Colonic mucosa (tissue), 4 donors: ENCODE measurements at places on chromosomes 12 and 14. TPM values are rescaled to one million over a fixed set of nuclear protein-coding genes. Genes with fewer than 3 reads are reported as not detected.

DNA sequence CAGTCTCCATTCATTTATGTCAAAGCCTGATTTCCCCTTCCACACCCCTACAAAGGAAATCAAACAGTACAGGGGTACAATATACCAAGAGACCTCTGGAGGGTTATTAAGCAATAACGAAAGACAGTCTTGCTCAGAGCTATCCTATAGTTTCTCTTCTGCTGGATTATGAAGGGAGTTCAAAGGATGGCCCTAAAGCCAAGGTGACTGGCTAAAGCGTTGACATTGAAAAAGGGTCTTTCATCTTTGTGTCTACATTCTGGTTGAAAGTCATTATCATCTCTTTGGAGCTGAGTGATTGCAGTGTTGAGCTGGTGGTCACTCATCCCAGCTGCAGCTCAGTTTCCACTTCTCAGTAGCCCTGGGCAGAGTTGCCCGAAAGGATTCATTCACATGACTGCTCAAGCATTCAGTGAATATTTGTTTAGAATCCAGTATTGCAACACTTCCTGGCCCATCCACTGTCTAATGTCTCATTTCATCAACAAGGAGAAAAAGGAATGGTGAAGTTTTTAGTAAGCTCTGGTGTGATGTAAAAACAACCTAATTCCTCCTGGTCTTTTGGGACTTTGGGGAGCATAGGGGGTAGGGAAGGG, 19.2 kb upstream of the TBX5 start:
- no peak overlapping the region for H3K4me3 ChIP-seq
- no peak overlapping the region for H3K27ac ChIP-seq
- H3K36me3 ChIP-seq: no peaks in the 10 kb centered on the region
- no peaks in the 10 kb centered on the region for H3K4me1 ChIP-seq
- H3K27me3 ChIP-seq: peaks cover 3% of the 10 kb centered on the region

DNA sequence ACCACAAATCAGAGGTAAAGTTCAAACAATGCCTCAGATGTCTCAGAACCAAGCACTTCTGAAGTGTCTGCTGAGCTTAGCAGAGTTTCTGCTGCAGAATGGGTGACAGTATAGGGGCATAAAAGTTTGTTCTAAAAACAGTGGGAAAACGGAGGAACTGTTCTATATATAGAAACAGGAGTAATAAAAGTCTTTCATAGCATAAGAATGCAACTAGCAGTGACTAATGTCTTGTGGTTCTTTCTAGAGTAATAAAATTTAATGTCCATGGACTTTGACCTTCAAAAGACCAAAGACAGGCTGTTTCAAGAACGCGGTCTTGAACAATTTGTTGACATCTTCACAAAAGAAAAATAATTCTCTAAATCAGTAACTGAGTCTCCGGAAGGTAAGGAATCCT, 107.5 kb upstream of the FAR2 start:
- H3K36me3 ChIP-seq: no peaks in the 10 kb centered on the region
- no peaks in the 10 kb centered on the region for H3K27me3 ChIP-seq
- DNase-seq: no peak

DNA sequence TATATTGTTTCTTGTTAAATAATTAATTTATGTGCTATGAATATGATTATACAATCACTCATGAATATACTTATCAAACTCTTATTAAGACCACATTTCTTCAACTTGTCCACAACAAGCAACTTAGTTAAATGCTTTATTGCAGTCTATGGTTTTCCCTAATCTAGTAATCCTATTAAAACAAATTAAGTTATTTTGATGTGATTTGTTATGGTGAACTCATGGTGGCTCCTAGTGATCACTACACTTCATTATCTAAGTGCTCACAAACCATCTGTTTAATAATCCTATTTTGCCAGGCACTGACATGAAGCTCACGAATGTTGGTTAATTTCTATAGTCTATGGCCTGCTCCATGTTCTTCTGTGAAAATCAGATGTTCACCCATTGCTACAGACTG, 42.9 kb downstream of the INSM2 start:
- no peak overlapping the region for H3K4me3 ChIP-seq
- no peak for DNase-seq
- H3K27me3 ChIP-seq: no peaks in the 10 kb centered on the region
- H3K4me1 ChIP-seq: no peaks in the 10 kb centered on the region
- no peaks in the 10 kb centered on the region for H3K36me3 ChIP-seq

Gene ASIC1
- 1.1 TPM for total RNA-seq

DNA sequence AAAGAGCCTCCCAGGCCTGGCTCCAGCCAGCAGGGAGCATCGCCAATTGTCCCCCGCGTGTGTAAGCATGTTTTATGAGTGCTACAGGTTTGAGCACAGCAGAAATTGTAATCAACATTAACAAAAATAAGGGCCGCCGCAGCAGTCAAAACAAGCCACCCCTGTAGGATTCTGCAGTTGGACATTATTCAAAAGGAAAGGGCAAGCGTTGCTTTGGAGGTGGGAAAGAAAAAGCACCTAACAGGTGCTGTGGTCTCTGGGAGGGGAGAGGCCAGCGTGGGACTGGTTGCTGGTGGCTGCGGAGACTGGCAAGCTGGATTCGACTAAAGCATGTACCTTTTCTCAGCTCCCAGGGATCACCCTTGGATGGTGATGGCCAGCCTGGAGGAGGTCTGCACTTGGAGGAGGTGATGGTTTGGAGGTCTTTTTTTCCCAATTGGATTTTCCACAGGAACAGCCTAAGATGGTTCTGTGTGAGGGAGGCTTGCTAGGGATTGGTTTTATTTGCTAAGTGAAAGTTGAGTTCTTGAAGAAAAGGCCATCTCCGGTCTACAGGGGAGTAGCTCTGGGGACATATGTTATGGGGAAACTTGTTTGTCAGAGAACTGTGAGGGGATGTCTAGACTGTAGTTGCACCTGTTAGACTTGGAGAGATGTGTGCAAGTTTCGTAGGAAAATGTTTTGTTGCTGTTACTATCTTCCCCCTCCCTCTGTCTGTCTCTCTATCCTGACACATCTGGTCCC, 2.0 kb downstream of the DYRK2 start:
- H3K36me3 ChIP-seq: no peaks in the 10 kb centered on the region
- peak overlapping the region; percentile 99 for H3K27ac ChIP-seq
- H3K4me3 ChIP-seq: peak overlapping the region; percentile 94
- H3K4me1 ChIP-seq: peaks cover 5% of the 10 kb centered on the region
- DNase-seq: peak; percentile 32

DNA sequence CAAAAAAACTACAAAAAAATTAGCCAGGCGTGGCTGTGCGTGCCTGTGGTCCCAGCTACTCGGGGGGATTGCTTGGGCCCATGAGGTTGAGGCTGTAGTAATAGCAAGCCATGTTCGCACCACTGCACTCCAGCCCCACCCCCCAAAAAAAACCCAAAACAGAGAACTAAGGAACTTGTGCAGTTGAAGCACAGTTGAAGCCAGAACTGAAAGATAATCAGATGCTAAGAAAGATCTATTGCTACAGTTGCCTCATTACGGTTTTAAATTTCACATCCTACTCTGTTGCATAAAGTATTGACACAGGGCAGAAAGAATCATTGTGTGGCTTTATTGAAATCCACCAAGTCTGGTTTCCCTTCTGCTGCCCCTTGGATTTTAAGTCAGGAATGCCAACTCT, 3.8 kb downstream of the CS start:
- no peak overlapping the region for H3K4me3 ChIP-seq
- no peaks in the 10 kb centered on the region for H3K27me3 ChIP-seq
- no peaks in the 10 kb centered on the region for H3K36me3 ChIP-seq
- no peak overlapping the region for H3K27ac ChIP-seq
- DNase-seq: no peak

DNA sequence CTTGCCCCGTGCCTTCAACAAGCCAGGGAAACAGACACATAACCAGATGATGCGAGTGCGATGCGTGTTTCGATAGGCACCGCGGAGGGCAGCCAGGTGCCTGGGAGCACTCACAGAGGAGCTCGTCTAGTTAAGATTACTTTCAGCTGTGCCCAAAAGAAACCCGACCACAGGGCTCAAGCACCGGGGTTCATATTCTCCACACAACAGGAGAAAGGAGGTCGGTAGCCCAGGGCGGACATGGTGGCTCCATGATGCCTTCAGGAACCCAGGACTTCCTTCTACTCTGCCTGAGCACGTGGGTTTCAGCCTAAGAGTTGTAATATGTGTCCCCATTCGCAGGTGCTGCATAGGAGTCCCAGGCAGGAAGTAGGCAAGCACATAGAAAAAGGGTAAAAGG, 53.7 kb upstream of the DDX11 start:
- H3K27me3 ChIP-seq: no peaks in the 10 kb centered on the region
- H3K36me3 ChIP-seq: no peaks in the 10 kb centered on the region
- no peak overlapping the region for H3K27ac ChIP-seq
- H3K4me1 ChIP-seq: no peaks in the 10 kb centered on the region
- H3K4me3 ChIP-seq: no peak overlapping the region
- DNase-seq: no peak

Gene TAS2R7
- total RNA-seq: not detected

GRCh38 chr12:109588461-109589239, 15.1 kb downstream of the MVK start:
- H3K36me3 ChIP-seq: no peaks in the 10 kb centered on the region
- no peaks in the 10 kb centered on the region for H3K27me3 ChIP-seq
- no peaks in the 10 kb centered on the region for H3K4me1 ChIP-seq
- H3K27ac ChIP-seq: no peak overlapping the region
- H3K4me3 ChIP-seq: no peak overlapping the region
- DNase-seq: peak; percentile 29

DNA sequence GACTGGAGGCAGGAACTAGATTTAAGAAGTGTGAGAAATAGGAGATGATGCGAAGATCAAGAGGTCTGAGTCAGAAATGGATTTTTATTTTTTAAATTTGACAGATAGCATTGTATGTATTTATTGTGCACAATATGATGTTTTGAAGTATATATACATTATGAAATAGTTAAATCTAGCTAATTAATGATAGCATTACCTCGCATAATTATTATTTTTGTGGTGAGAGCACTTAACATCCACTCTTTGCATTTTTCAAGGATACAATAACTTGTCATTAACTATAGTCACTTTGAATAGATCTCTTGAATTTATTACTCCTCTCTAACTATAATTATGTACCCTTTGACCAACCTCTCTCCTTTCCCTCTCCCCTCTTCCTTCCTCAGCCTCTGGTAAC, 3.7 kb downstream of the SMOC1 start:
- DNase-seq: no peak
- no peaks in the 10 kb centered on the region for H3K36me3 ChIP-seq
- H3K4me1 ChIP-seq: no peaks in the 10 kb centered on the region
- no peak overlapping the region for H3K4me3 ChIP-seq
- peaks cover 21% of the 10 kb centered on the region for H3K27me3 ChIP-seq
- no peak overlapping the region for H3K27ac ChIP-seq

GRCh38 chr14:54291491-54292191, 105.2 kb upstream of the CDKN3 start:
- H3K4me1 ChIP-seq: no peaks in the 10 kb centered on the region
- DNase-seq: no peak
- no peak overlapping the region for H3K4me3 ChIP-seq
- no peak overlapping the region for H3K27ac ChIP-seq
- no peaks in the 10 kb centered on the region for H3K27me3 ChIP-seq

Gene SLC39A2
- total RNA-seq: 1.2 TPM

Gene KLRC1
- 1.3 TPM for total RNA-seq

- no peak overlapping the region for H3K4me3 ChIP-seq
- H3K4me1 ChIP-seq: peaks cover 17% of the 10 kb centered on the region
- DNase-seq: no peak
- H3K27me3 ChIP-seq: no peaks in the 10 kb centered on the region
Observed at GRCh38 chr12:12519354-12519998, 43.2 kb downstream of the DUSP16 start.

DNA sequence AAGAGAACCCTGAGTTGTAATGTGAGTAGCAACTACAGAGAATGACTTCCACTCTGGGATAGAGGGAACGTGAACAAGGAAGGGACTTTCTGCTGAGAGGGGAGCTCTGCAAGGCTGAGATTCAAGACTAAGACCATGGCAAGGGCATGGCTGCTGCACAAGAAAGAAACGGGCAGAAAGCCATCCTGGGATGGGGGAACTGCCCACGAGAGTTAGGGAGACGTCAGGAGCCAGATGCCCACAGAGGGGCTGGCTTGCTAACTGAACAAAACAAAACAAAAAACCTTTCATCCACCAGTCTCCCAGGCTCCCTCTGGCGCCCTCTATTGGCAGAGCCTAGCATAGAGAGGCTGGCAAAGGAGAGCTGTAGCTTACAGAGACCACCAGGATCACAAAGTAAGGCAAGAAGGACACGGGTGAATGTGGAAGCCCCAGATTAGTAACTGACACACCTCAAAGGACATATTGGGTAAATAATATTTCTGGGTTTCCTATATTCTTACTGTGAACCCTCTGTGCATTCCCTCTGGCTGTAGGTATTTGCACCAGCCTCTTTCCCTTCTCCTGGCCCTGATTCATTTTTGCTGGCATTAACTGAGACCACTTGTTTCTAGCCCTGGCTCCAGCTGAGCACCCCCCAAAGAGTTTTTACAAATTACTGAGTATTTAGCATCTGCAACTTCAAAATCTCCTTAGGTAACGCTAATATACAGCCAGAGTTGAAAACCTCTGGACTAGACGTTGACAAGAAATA, 338.3 kb downstream of the EMP1 start:
- no peaks in the 10 kb centered on the region for H3K36me3 ChIP-seq
- no peaks in the 10 kb centered on the region for H3K27me3 ChIP-seq
- H3K27ac ChIP-seq: no peak overlapping the region
- peak; percentile 77 for DNase-seq

GRCh38 chr12:101238306-101238705, 28.3 kb upstream of the SLC5A8 start:
- no peaks in the 10 kb centered on the region for H3K4me1 ChIP-seq
- H3K27ac ChIP-seq: no peak overlapping the region
- no peak for DNase-seq
- H3K4me3 ChIP-seq: no peak overlapping the region
- H3K27me3 ChIP-seq: no peaks in the 10 kb centered on the region

- H3K4me3 ChIP-seq: no peak overlapping the region
- peaks cover 5% of the 10 kb centered on the region for H3K4me1 ChIP-seq
- H3K27me3 ChIP-seq: no peaks in the 10 kb centered on the region
- H3K36me3 ChIP-seq: no peaks in the 10 kb centered on the region
- no peak overlapping the region for H3K27ac ChIP-seq
Observed at GRCh38 chr12:74988156-74988555, 221.5 kb downstream of the KCNC2 start.

Gene RBP5
- total RNA-seq: 3.7 TPM

Gene LGMN
- 70.0 TPM for total RNA-seq

- no peaks in the 10 kb centered on the region for H3K27me3 ChIP-seq
- H3K4me3 ChIP-seq: no peak overlapping the region
- H3K4me1 ChIP-seq: no peaks in the 10 kb centered on the region
- DNase-seq: no peak
- H3K27ac ChIP-seq: no peak overlapping the region
- H3K36me3 ChIP-seq: no peaks in the 10 kb centered on the region
Observed at GRCh38 chr12:28032811-28033537, 60.4 kb upstream of the PTHLH start.
